Fibroblast of upper back skin (primary cell): ENCODE measurements at places on chromosomes 2 and 18.
A peak's percentile ranks its signal among the peaks of the same experiment; 100 is the strongest.

GRCh38 chr2:190648289-190649034, 421 bp upstream of the NAB1 start:
- DNase-seq: peak; percentile 84

GRCh38 chr2:128378231-128379020, 59.8 kb upstream of the HS6ST1 start:
- DNase-seq: no peak

GRCh38 chr2:191114403-191114886, 36.3 kb downstream of the STAT4 start:
- DNase-seq: peak; percentile 26

GRCh38 chr2:45433363-45433762, 177.7 kb downstream of the SRBD1 start:
- no peak for DNase-seq

DNA sequence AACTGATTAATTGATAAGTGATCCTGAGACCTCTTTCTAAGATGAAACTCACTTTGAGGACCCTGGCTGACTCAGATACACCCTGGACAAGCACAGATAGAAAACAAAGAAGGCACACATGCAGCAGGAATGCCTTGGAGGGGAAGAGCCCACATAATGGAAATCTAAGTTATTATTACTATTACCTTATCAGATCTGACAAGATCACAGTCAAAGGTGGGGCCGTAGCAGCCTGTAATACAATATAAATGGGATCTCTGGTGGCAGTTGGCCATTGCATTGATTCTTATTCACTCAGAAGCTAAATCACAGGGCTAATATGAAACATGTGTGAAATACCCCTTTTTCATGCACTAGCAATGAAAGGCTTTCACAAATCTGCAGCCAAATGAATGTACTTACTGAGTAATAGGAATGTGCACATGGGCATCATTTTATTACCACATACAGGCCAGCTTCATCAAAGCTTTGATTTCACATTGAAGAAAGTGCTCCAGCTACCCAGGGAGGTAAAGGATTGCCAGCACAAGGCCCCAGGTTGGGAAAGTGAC, 84.0 kb downstream of the ZBTB7C start:
- peak; percentile 73 for DNase-seq

DNA sequence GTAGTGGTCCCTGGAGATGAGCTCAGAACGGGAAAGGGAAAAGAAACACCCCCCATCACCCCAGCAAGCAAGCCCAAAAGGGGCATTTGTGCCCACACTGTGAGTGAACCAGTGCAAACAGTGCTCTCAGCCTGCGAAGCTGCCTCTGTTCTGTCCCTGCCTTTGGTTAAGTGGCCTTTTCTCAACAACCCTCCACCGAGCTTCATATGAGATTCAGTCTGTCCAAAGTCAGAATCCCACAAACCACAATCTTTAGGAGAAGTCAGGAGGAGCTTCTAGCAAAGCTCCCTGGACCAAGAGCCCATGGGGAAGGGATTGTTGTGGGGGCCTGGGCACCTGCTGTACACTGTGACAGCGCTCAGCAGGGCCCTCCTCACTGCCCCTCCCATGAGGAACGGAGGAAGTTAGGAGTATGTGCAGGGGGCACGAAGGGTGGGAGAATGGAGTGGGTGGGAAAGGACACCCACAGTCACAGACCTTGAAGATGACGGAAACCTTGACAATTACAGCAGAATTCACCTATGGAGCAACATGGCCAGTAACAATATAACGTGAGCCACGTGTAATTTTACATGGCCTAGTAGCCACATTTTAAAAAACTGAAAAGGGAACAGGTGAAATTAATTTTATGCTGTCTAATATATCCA, 119.5 kb downstream of the SMAD7 start:
- no peak for DNase-seq

GRCh38 chr2:156380117-156380645, 47.7 kb upstream of the NR4A2 start:
- DNase-seq: no peak

- DNase-seq: no peak
These were observed 15.1 kb downstream of the MYL1 start for GRCh38 chr2:210299866-210300373.

- no peak for DNase-seq
These were observed 59.9 kb downstream of the ABCB11 start for GRCh38 chr2:168971261-168971660.

DNA sequence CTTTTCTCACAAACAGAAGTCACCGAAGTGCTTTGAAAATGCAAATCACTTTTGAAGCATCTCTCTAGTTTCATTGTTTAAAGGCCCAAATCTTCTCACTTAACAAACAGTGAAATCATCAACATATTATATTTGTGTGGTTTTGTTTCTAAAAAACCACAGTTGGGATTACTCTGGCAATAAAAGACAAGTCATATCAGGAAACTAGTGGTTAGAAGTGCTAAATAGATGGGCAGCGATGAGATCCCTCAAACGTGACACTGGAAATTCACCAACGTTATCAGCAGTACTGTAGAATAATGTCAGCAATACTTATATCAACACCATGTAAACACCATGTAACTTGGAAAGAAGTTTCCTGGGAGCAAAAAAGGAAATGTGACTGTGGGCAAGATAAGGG, 893.5 kb downstream of the SUCLG1 start:
- DNase-seq: no peak

GRCh38 chr2:124762388-124762787, 737.3 kb downstream of the CNTNAP5 start:
- DNase-seq: no peak

- no peak for DNase-seq
These were observed 53.6 kb upstream of the LPIN2 start for GRCh38 chr18:3066341-3067110.

- no peak for DNase-seq
These were observed 8.9 kb upstream of the GALM start for GRCh38 chr2:38656866-38657480.

GRCh38 chr18:76847916-76848315, 25.6 kb downstream of the ZNF236 start:
- no peak for DNase-seq

DNA sequence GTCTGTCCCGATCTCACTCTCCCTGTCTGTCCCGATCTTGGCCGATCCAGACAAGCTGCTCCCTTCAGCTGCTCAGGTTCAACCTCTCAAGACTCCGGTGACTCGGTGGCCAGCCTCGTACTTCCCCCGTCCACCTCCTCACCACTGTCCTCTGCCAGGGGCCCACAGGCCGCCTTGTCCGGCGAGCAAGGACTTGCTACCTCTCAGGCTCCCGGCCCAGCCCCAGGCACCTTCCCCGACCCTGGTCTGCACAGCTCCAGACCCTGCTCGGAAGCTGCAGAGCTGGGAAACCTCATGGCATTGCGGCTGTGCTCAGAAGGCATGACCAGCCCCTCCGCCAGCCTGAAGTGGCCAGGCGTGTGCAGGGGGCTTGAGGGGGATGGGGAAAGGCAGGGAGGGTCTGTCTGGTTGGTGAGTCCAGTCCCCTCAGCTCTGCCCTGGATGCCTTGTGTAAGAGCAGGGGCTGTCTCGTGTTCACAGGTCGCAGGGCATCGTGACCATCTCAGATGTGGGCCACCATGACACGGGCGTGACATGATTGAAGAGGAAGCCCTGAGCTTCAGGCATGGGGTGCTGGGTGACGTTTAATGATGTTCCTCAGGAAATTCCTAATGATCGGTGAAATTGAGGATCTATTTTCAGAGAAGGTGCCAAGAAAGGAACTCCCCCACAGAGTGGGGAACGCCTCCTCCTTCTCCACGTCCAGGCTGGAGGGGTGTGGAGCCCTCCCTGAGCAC, 121.2 kb upstream of the CTDP1 start:
- DNase-seq: no peak

GRCh38 chr18:3808985-3809780, 359.2 kb downstream of the TGIF1 start:
- no peak for DNase-seq

- no peak for DNase-seq
These were observed 15.2 kb downstream of the IL18RAP start for GRCh38 chr2:102438111-102438510.

DNA sequence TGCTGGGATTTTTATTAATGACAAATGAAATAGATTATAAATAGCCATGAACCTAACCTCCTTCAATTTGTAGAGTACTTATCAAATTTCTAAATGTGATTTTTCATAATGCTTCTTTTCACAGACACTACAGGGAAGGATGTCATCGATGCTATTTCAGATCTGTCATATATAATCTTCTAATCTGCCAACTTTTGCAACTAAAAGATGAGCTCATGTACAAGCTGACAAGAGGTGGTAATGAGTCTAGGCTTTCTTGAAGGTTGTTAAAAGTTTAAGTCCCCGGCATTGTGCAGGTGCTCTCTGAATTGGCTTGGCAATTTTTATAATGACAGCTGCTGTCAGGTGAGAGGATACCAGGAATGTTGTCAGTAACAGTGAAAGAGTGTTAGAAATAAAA, 320.4 kb downstream of the LRRTM4 start:
- no peak for DNase-seq

GRCh38 chr2:36357847-36358659, 2.5 kb downstream of the CRIM1 start:
- DNase-seq: peak; percentile 80

- no peak for DNase-seq
These were observed 223.6 kb downstream of the ALPK2 start for GRCh38 chr18:58405107-58405898.

DNA sequence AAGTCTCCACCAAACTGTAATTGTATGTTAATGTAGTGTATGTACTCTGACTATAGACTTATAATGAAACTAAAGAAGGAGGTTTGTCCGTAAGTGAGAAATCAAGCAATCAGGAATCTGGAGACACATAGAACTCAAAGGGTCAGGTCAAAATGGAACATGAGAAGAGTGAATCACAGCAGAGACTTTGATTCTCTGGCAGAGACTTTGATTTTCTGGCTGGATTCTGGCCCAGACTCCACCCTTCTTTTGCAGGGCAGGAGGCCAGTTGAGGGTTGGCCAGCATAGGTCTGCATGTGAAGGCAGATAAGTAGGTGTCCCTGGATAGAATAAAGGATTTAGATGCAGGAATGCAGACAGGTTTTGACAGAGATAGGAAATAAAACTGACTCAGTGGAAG, 11.0 kb upstream of the NCKAP5 start:
- peak; percentile 70 for DNase-seq

- no peak for DNase-seq
These were observed 22.2 kb downstream of the INPP5D start for GRCh38 chr2:233082222-233082930.

DNA sequence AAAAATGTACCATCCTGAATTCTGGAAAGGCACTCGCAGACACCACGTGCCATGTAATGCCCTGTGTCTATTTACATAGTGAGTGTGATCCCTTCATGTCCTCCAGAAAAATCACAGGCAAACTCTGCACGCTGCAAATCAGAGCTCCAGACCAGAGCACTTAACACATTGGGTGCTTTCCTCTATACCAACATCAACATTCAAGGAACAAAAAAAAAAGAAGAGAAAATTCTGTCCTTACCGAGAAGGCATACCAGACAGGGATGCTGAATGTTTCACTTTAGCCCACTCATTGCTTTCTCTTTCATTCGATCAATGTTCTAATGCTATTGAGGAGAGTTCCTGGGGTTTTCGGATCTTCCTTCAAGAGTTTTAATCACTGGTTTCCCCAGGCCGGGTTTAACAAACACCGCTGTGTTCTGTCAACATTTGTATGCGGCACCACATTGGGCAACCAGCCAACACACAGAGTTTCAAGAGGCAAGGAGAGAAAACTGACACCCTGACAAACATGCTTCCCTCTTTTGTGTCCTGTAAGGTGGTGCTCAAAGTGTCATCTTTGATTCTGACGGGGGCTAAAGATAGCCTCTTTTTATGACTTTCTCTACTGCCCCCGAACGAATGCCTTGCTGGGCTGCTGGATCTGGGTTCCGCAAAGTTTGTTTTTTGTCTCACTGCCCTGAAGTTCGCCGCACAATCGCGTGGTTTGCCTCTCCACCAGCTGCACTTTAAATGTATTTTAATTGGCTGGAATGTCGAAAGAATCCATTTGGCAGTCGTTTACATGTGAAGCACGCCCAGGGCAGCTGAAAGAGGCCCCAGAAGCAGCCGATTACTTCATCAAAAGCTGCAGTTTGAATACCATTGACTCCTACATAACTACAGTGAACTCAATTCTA, 106.4 kb upstream of the NCKAP5 start:
- peak; percentile 97 for DNase-seq

DNA sequence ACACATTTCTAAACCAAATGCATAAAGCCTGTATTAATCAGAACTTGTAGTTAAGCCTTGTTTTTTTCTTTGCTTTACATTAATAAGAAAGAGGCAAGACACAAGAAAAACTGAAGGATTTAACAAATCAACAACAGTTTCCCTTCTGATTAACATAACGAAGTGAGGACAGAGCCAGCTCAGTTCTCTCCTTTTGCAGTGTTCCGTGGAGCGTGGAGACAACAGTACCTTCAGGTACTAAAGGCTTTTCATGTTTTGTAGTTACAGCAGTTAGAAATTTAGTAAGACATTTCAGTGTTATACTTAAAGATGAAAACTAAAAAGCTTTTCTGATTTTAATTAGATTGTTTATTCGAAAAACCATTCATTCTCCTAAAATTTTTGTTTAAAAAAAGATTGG, 115.2 kb downstream of the FMNL2 start:
- no peak for DNase-seq

- DNase-seq: peak; percentile 33
These were observed 447.3 kb downstream of the XIRP2 start for GRCh38 chr2:167335541-167335992.

DNA sequence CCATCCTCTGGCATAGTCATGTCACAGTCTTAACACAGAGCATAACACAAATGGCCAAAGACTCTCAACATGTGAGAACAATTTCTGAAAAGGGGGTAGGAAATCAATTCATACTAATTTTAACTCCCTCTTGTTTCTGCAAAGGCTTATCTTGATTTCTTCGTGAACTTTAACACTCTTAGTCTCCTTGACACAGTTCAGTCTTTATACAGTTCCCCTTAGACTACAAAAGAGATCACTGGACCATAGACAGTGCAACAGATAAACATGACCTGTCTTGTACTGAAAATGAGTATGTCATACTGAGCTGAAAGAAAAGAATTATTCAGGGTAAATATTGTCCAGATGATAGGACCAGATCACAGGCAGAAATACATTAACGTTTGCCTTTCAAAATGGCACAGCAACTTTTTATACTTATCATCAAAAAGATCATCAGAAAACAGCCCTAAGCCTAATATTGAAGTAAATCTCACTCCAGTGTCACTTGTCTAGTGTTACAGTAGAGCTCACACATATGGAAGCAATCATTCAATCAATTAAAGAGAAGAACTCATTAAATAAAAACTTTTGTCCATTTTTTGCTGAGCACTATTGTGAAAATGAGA, 56.4 kb upstream of the VRK2 start:
- no peak for DNase-seq

DNA sequence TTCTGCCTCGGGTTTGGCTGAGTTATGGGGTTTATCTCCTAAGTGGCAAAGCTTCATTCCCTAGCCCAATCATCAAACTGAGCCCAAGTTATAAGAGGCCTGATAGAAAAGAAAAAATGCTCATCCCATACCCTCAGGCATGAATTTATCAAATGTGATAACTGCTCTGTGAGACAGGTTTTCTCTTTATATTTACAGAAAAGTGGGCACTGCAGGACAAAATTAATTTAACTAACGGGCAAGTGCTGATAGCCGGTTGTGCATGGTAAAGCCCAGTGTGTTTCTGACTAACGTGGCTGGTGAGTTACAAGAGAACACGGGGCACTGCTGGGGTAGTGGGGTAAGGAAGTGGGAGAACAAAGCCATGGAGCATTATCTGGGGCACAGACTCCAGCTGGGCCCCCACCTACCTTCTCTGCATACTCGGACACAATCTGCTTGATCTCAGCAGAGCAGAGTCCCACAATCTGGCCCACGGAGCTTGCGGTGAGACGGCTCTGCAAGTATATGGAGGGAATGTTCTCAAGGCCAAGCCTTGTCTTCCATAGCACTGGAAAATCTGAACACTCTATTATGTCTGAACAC, 40.3 kb downstream of the CCDC93 start:
- no peak for DNase-seq

- peak; percentile 91 for DNase-seq
These were observed 30.8 kb downstream of the C18orf54 start for GRCh38 chr18:54388203-54389142.
